G401 (cell line): ENCODE measurements at places on chromosomes 5 and 9. TPM values are rescaled to one million over a fixed set of nuclear protein-coding genes. Genes with fewer than 3 reads are reported as not detected.
A peak's percentile ranks its signal among the peaks of the same experiment; 100 is the strongest.

DNA sequence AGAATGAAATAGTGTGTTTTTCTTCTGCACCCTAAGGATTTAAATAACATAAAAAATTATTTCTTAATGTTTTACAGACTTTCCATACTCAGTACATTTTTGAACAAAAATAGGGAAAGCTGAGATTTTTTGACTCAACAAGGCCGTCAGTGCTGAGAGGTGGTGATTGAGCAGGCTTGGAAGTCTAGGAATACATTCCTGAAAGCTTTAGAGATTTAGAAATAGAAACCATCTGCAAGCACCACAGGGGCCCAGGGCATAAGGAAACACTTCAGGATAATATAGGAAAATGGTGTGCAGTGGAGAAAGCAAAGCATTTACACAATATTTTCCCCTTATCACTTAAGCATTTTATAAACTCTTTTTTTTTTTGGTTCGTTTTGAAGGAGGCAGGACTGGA is 5.2 kb downstream of the BASP1 start:
- DNase-seq: peak; percentile 69

GRCh38 chr5:169646856-169647255 is 9.8 kb downstream of the DOCK2 start:
- no peak for DNase-seq

The CARD19 gene
- total RNA-seq: 31.4 and 36.7 TPM in 2 replicates

GRCh38 chr5:111685969-111686368 is 71.0 kb downstream of the NREP start:
- DNase-seq: no peak

The C9orf50 gene
- not detected in 2 replicates for total RNA-seq

The AGXT2 gene
- total RNA-seq: not detected in 2 replicates

GRCh38 chr5:139869042-139869790 is 73.6 kb downstream of the PSD2 start:
- peak; percentile 53 for DNase-seq

GRCh38 chr5:34516166-34516565 is 140.0 kb upstream of the RAI14 start:
- no peak for DNase-seq

GRCh38 chr5:18457255-18457654 is 823.0 kb downstream of the TAF11L14 start:
- no peak for DNase-seq

DNA sequence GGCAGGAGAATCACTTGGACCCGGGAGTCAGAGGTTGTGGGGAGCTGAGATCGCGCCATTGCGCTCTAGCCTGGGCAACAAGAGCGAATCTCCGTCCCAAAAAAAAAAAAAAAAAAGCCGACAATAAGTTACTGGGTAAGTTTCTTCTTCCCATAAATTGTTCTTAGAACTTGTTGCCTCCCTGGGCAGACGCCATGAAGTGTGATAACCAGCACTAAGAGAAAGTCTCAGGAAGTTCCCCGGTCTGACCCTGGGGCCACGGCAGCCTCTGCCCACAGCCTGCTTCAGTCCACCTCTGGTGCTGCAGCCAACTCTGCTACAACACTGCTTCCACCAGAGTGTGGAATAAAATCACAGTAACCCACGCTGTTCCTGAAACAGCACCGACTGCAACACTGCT is 19.1 kb downstream of the LPCAT1 start:
- no peak for DNase-seq
